ENCODE measurements at places on chromosomes 3 and 15. TPM values are rescaled to one million over a fixed set of nuclear protein-coding genes. Genes with fewer than 3 reads are reported as not detected.

DNA sequence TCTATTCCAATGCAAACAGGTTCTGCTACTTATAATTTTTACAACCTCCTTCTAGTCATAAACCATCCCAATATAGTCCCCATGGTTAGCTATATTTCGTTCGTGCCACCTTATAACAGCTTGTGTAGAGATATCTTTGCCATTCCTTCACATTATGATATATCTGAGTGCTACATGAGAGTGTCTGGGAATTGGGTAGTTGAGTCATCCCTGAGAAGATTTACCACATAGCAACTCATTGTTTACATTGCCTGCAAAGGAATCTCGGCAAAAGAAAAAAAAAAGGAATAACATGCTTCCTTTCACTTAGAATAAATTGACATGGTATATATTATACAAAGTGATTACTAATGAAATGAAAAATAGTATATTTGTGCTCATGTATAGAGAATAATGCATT, 86.0 kb upstream of the VGLL3 start:
- no peak for DNase-seq

DNA sequence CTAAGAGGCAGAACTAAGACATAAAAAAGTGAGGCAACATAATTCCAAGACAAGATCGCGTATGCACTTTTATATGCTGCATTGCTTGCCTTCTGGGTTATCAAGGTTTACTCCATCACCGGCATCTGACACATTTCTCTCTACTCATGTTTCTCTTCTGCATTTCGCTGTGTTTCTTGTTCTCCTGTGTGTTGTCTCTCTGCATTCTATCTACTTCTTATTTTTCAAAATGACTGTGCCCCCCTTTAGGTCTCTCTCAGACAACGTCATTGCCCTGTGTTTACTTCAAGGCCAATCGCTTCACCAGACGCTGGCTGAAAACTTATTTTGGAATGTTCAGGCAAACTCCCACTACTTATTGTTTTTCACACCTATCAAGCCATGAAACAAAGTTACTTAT, 280.4 kb downstream of the KCNH8 start:
- no peak for DNase-seq

Gene ZNF621
- 22.8 TPM for total RNA-seq

Gene SLC7A14
- 1.8 TPM for total RNA-seq

DNA sequence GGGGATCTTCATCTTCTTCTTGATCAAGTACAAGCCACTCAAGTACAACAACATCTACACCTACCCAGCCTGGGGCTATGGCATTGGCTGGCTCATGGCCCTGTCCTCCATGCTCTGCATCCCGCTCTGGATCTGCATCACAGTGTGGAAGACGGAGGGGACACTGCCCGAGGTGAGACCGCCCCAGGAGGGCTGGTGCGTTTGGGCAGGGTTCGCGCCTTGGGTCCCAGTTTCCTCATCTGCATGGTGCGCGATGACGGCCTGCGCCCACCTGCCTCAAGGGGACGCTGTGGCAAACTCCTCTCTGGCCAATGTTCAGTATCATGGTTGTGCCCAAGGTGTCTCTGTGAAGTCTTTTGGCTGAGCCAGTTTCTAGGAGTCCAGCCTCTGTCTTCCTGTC, 57.5 kb upstream of the SLC6A1 start:
- no peak for DNase-seq

DNA sequence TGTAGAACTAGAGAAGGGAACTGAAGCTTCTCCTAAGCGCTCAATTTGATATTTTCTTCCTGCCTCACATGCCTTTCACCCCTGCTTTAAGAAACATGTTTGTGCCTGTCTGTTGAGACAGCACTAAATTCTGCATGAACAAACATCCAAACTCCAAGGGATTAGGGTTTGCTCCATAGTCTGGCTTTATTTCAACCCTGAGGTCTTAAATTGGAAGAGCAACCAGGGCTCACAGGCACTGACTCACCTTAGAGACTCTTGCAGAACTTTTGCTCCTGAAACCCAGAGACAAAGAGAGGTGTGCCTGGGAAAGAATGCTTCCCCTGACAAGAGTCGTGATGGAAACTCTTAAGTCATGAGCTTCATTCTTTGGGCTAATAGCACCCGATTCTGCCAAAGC, 393.9 kb upstream of the MCTP2 start:
- no peak for DNase-seq

GRCh38 chr3:55185380-55185779, 257.5 kb upstream of the LRTM1 start:
- DNase-seq, result no peak

DNA sequence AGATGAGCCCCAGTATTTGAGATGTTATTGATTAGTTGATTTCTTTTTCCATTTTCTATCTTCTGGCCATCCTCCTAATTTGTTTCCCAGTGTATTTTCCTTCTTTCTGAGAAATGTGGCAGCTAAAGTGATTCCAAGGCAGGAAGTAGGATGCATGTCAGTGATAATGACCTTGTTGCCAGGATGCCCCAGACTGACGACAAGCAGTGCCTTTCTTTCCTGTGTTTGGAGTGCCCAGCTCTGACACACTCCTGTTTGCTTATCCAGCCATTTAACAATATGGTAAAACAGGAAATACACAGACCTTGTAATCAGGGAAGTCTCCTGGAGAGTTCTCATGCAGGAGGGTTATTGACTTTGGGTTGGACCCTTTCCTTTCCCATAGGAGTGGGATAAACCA, 20.4 kb downstream of the TMOD2 start:
- no peak for DNase-seq

- no peak for DNase-seq
Observed at GRCh38 chr3:132641837-132642538, 17.6 kb downstream of the ACAD11 start.

Measured in urinary bladder (tissue), 4 donors.